ENCODE measurements at places on chromosomes 5 and 9.

DNA sequence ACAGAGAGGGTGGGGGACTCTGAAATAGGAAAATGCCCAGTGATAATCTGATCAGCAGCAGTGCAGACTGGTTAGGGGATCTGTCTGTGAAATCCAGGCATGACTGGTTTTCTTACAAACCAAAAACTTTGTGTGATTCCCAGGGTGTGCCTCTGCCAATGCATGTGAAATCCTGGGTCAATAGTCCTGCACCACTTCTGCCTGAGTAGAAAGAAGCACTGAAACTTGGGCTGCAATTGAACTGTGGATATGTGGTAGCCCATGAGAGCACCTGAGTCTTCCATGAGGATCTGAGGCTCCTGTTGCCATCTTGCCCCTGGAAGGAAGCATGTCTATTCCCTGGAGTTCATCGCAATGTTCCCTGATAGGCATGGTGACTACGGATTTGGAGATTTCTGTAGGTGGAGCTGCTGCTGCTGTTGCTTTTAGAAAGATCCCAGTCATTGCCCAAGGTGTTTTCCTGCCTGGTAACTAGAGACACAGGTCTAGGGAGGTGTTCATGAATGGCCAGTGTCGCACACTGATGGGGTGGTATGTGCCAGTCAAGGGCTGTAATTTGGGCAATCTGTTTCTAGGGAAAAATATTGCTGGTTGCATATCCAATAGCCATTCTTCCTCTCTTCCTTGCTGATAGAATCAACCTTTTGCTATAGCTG is 146.7 kb downstream of the CARTPT start:
- DNase-seq: no peak

DNA sequence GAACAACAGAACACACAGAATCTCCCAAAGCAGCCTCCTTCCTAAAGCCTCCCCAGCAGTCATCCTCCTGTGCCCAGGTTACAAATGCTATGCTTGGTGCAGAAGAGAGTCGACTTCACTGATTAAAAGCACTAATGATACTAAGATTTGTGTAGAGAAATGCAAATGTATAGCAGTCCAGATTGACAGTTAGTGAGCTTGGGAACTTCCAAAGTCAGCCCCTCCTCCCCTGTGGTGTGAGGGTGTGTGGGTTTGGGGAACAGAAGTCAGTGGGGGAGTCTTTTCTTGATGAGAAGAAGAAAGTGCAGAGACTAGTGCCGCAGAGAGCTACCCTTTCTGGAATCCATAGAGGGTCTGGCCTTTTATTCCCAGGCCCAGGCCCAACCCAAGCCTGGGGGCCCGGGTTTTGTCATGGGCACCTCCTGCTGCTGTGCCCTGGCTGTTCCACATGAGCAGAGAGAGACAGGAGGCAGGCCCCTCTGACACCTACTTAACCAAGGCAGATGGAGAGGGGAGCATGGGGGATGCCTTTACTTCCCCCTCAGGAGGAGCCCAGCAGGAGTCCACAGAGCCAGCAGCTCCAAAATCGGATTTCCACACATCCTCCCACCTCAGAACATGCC is 173.3 kb downstream of the DENND1A start:
- DNase-seq: no peak

DNA sequence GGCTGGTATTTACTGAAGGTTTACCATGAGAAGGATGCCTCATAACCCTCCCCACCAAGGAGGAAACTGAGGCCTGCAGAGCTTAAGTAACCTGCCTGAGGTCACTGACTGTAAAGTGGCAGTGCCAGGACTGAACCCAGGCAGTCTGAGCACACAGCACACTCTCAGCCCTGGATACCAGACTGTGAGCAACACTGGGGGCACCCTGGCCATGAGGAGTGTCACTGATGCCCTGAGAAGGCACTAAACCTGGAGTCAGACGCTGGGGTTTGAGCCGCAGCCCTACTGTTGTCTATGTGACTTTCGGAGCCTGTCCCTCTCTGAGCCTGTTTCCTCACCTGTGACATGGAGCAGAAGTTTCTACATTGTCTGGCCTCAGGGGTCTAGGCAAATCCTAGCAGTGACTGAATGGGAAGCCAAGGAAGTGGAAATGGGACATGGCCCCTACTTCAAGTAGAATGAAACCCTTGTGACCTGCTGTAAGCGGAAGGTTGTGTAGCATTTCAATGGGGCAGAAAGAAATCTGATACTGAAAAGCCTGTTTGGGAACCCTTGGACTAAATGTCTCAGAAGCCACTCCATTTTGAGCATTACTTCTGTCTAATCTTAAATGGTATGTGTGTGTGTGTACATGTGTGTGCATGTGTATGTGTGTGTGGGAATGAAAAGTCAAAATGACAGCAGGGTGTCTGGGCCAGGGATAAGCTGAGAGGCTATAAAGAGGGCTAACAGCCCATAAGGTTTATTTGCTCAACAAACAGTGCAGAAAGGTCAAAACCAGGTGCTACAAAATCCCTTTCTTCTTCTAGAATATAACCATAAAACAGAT is 36.0 kb downstream of the B4GALT1 start:
- DNase-seq: no peak

DNA sequence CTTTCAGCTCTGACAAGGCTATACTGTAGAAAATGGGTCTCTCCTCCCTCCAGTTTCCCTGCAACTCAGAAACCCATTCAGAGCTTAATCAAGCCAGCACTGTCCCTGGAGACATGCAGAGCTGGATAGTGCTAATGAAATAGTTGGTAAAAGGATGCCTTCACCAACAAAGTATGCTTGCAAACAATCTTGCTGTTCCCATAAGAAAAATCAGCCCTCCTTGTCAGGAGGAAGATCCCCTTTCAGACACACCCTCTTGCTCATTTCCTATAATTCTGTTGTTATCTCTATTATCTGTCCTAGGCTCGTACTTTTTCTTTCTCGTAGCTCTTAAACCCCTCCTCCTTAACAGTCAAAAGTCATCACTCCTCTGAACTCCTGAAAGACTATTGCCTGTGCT is 9.9 kb upstream of the OSMR start:
- no peak for DNase-seq

DNA sequence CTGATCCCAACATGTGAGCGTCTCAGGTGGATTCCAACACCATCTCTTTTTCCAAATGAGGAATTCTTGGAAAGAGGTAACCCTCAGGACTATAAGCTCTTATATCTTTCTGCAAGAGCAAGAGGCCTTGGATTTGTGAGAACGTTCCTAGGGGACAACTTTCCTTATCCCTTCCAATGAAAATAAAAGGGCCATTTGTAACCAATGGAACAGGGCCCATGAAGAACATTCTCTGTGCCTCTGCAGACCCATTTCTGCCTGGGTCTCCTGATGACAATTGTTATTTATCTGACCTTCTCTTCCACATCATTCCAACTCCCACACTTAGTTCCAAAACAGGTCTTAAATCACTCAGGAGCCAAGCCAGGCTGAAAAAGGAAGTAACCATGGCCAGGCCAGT is 202.6 kb downstream of the ZNF462 start:
- no peak for DNase-seq

GRCh38 chr9:91328186-91328585 is 33.5 kb downstream of the AUH start:
- no peak for DNase-seq

- no peak for DNase-seq
These were observed 147.7 kb downstream of the VPS13A start for GRCh38 chr9:77325058-77325457.

DNA sequence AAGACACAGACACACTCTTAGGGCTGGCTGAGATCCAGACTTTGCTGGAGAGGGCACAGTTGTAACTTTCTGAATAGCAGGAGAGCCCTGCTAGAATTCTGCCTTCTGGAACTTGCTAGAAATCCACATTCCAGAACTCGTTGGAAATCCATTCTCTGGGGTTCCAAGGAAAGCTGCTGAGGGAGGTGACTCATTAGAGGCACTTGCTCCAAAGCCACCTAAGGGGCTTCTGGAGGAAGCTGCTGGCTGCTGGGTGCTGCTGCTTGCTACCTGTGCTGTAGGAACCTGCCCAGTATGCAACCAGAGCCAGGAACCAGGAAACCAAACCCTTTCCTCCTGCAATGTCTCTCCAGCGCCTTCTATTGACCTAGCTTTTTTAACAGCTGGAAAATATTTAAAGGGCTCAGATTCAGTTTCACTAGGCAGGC is 4.1 kb upstream of the TLE4 start:
- no peak for DNase-seq

DNA sequence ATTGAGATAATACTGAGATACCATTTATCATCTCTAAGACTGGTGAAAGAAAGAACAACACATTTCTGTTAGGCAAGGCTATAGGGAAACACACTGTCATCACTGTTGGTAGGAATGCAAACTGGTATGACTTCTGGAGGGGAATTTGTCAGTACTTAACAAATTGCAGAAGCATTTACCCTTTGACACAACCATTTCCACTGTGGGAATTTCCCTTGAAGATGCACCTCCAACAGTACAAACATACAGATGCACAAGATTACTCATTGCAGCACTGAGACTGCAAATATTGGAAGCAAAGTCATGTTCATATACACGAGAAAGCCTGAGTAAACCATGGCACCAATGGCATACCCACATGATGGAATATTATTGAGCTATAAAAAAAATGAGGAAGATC is 17.6 kb downstream of the GM2A start:
- no peak for DNase-seq

- no peak for DNase-seq
These were observed 417.5 kb downstream of the EFNA5 start for GRCh38 chr5:107253246-107253645.

- DNase-seq: no peak
These were observed 385.0 kb downstream of the EFNA5 start for GRCh38 chr5:107285772-107286171.

DNA sequence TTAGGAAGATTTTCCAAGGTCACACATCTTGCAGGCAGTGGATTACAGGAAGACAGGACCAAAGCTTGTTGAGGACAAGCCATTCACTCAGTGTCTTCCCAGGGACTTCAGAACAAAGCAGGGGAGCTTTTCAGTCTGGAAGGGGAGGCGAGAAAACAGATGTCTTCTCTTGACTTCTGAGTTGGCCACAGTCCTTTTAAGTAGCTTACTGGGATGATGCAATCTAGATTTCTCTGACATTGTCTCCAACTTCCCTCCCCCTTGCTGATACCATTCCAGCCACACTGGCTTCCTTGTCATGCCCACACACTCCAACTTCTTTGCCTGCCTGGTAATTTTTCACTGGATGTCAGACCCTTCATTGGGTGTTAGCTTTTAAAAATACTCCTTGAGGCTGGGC is 174.2 kb upstream of the TBC1D2 start:
- no peak for DNase-seq

DNA sequence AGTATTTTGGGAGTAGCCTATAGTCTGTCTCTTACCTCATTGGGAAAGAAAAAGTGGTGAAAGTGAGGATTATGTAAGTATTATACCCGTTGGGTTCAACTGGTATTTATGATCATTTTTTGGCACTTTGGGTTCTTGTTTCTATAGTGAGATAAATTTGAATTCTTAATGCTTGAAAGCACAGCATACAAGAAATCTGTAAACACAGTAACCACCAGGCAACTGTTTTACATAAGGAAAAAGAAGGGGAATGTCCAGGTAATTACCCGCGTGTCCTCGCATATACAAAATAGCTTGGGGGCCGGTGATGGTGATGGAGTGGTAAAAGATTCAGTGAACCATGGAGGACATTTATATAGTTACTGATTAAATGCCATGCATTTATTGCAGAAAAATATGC is 60.5 kb downstream of the BASP1 start:
- no peak for DNase-seq

DNA sequence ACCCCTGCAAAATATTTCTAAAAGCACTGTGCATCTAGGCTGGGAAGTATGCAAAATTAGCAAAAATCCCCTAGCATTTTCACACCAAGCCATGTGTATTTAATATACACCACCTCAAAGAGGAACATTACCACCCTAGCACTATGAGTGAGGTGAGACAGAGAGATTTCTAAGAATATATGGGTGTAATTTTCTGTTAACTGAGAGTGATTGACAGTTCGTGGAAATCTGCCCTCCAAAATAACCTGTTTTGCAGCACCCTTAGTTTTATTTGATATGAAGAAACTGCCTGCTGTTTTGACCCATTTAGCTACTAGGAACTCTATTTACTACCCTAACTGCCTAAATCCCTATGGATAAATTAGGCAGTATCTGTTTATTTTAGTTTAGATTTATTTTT is 64.2 kb upstream of the CDKN2B start:
- DNase-seq: no peak

GRCh38 chr5:146606893-146607292 is 90.9 kb upstream of the GPR151 start:
- no peak for DNase-seq

DNA sequence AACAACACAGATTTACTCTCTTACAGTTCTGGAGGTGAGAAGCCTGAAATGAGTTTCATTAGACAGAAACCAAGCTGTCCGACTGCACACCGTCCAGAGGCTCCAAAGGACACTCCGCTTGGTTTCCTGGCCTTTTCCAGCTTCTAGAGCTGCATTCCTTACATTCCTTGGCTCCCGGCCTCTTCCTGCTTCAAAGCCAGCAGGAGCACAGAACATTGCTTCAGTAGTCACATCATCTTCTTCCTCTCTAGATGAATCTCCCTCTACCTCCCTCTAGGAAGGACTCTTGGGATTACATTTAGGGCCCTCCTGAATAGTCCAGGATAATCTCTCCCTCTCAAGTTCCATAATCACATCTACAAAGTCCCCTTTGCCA is 213.3 kb downstream of the CDK5RAP2 start:
- DNase-seq: no peak

- no peak for DNase-seq
These were observed 15.4 kb downstream of the SERINC5 start for GRCh38 chr5:80240368-80240986.

- no peak for DNase-seq
These were observed 848.8 kb upstream of the ACO1 start for GRCh38 chr9:31535651-31536050.

GRCh38 chr9:69806627-69807026 is 14.0 kb upstream of the CFAP95 start:
- DNase-seq: no peak

- no peak for DNase-seq
These were observed 79.0 kb upstream of the RETREG1 start for GRCh38 chr5:16695779-16696178.

DNA sequence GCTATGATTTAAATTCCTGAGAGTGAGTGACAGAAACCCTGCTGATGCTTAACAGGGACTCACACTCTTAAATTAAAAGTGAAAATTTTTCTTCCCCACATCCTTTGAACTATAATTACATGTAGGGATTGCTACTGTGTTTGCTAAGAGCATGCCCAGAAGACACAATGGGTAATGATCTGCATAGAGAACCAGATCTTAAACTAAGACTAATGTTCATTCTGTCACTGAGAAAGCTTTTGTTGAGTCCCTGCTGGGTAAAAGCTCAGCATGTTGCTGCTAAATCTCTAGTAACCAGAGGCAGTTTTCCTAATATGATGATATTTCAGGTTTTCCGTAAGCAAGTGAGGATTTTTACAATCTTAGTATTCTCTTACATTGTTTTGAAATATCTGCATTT is 424.8 kb upstream of the SMC2 start:
- DNase-seq: no peak

All from activated B cell treated with CpG ODN at 0.5 μM for 24 hours (primary cell).